ENCODE measurements at places on chromosomes 4 and X.

GRCh38 chr4:125306533-125306932 lies 8.2 kb upstream of the FAT4 start:
- no peak for DNase-seq

DNA sequence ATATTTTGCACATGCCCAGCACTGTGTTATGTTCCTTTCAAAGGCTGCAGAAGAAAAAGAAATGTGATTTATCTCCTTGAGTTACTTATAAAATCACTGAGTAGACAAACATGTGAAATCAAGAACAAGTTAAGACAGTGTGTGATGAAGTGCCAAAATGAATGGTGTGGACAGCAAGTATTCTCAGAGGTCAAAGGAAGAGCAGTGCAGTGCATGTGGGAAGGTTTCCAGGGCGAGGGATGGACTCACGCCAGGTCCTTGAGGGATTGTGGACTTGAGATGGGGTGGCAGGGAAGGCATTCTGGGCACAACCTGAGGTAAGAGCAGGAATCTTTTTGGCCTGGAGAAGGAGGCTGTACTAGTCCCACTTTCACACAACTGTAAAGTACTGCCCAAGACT lies 115.5 kb downstream of the FNIP2 start:
- DNase-seq: no peak

GRCh38 chrX:149527705-149528104 lies 13.1 kb upstream of the EOLA1 start:
- no peak for DNase-seq

- no peak for DNase-seq
Measured at GRCh38 chr4:126533146-126533805, 1099.5 kb upstream of the INTU start.

- DNase-seq: no peak
Measured at GRCh38 chr4:181870326-181870725, 372.9 kb upstream of the TENM3 start.

- no peak for DNase-seq
Measured at GRCh38 chrX:154539077-154539476, 7.6 kb downstream of the G6PD start.

GRCh38 chr4:76984788-76985211 lies 35.2 kb downstream of the SEPTIN11 start:
- no peak for DNase-seq

- DNase-seq: no peak
Measured at GRCh38 chr4:84631573-84631972, 48.6 kb downstream of the CDS1 start.

GRCh38 chr4:31086756-31087330 lies 366.7 kb downstream of the PCDH7 start:
- DNase-seq: no peak
